Gastroesophageal sphincter (tissue), 4 donors: ENCODE measurements at places on chromosomes 6 and 20. TPM values are rescaled to one million over a fixed set of nuclear protein-coding genes. Genes with fewer than 3 reads are reported as not detected.

The LY6G6F gene
- total RNA-seq, result not detected

The SLC22A1 gene
- total RNA-seq, result not detected

The GABRR2 gene
- not detected for total RNA-seq

The HSPA12B gene
- 19.1 TPM for total RNA-seq

The HAO1 gene
- total RNA-seq, result not detected

The ESR1 gene
- 0.93 TPM for total RNA-seq

The ZNF334 gene
- 1.6 TPM for total RNA-seq

The HIVEP1 gene
- 26.9 TPM for total RNA-seq

The CD93 gene
- 50.8 TPM for total RNA-seq

The RAD21L1 gene
- not detected for total RNA-seq
